DND-41 (cell line): ENCODE measurements at places on chromosomes 6 and 20.

DNA sequence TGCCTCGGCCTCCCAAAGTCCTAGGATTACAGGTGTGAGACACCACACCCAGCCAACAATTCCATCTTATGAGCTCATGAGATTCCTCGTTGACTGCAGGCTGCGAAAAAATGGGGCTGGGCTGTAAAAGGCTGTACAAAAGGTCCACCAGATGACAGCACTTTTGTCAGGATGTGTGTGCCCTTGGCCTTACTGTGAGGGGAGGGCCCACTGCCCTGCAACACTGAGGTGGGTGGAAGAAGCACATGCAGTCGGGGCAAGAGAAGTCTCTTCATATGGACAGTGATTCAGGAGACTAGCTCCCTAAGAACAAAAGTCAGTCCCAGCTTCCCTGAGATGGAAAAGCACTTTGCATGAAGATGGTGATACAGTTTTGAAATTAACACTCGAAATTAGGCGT, 50.5 kb downstream of the KCTD20 start:
- H3K27me3 ChIP-seq = no peaks in the 10 kb centered on the region
- H3K27ac ChIP-seq = no peak overlapping the region
- H3K36me3 ChIP-seq = peaks cover 62% of the 10 kb centered on the region
- no peak overlapping the region for H3K4me3 ChIP-seq
- DNase-seq = no peak
- no peaks in the 10 kb centered on the region for H3K4me1 ChIP-seq

GRCh38 chr6:35081426-35081851, 59.7 kb downstream of the TCP11 start:
- H3K27me3 ChIP-seq = no peaks in the 10 kb centered on the region
- no peak overlapping the region for H3K4me3 ChIP-seq
- H3K4me1 ChIP-seq = no peaks in the 10 kb centered on the region
- DNase-seq = no peak

GRCh38 chr20:14830899-14831298, 493.5 kb upstream of the FLRT3 start:
- H3K4me3 ChIP-seq = no peak overlapping the region
- H3K4me1 ChIP-seq = no peaks in the 10 kb centered on the region
- no peak overlapping the region for H3K27ac ChIP-seq
- H3K27me3 ChIP-seq = no peaks in the 10 kb centered on the region
- DNase-seq = no peak

- H3K4me3 ChIP-seq = no peak overlapping the region
- peaks cover 27% of the 10 kb centered on the region for H3K27me3 ChIP-seq
- no peak overlapping the region for H3K27ac ChIP-seq
- H3K4me1 ChIP-seq = no peaks in the 10 kb centered on the region
- no peaks in the 10 kb centered on the region for H3K36me3 ChIP-seq
Measured at GRCh38 chr6:150382171-150382570, 13.4 kb downstream of the IYD start.

- H3K4me1 ChIP-seq = peaks cover 4% of the 10 kb centered on the region
- H3K27me3 ChIP-seq = no peaks in the 10 kb centered on the region
- no peak overlapping the region for H3K27ac ChIP-seq
- no peak overlapping the region for H3K4me3 ChIP-seq
Measured at GRCh38 chr6:131523988-131524673, 48.9 kb upstream of the ARG1 start.

GRCh38 chr6:44494011-44494501, 106.5 kb downstream of the CDC5L start:
- no peak overlapping the region for H3K27ac ChIP-seq
- no peaks in the 10 kb centered on the region for H3K4me1 ChIP-seq
- H3K4me3 ChIP-seq = no peak overlapping the region
- DNase-seq = no peak

GRCh38 chr6:140398076-140398475, 1023.6 kb upstream of the CITED2 start:
- no peak overlapping the region for H3K4me3 ChIP-seq
- H3K27ac ChIP-seq = no peak overlapping the region
- no peaks in the 10 kb centered on the region for H3K4me1 ChIP-seq

GRCh38 chr6:56685102-56685733, 42.5 kb upstream of the DST start:
- no peak overlapping the region for H3K27ac ChIP-seq
- H3K27me3 ChIP-seq = no peaks in the 10 kb centered on the region
- no peaks in the 10 kb centered on the region for H3K36me3 ChIP-seq

DNA sequence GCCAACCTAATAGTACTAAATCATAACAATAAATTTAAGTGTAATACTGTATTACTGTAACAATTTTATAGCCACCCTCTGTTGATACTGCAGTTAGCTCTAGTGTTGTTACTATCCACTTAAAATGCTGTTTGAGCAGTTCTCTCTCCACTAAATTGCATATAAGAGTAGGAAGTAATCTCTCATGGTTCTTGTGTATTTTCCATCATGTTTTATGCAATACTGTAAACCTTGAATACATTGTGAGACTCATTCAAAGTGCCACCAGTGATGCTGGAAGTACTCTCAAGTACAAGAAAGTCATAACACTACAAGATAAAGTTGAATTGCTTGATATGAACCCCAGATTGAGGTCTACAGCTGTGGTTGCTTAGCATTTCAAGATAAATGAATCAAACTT, 65.5 kb downstream of the WASF1 start:
- H3K36me3 ChIP-seq = peaks cover 3% of the 10 kb centered on the region; the same call in 1 of the 2 replicates
- no peak overlapping the region for H3K4me3 ChIP-seq
- H3K4me1 ChIP-seq = no peaks in the 10 kb centered on the region
- no peaks in the 10 kb centered on the region for H3K27me3 ChIP-seq
- no peak overlapping the region for H3K27ac ChIP-seq
- DNase-seq = no peak

GRCh38 chr20:58146746-58147140, 81.7 kb downstream of the ANKRD60 start:
- no peak for DNase-seq
- no peaks in the 10 kb centered on the region for H3K36me3 ChIP-seq

DNA sequence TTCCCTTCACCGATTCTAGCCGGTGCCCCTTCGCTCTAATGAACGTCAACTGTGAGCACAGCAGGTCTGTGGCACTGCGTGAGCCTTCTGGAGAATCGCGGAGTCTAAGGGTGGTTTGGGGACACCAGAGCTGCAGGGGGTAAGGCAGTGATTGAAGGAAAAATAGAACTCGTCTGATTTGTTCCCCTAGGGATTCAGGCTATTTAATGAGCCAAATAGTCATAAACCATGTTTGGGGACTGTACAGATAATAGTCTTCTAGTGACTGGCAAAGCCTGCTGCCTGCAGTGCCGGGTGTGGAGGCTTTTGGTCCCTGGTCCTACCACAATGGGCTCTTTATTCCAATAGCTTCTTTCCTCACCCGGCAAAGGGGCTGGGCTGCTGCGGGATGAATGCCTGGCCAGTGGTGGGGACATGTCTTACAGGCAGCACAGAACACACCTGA, 11.1 kb upstream of the NTSR1 start:
- no peaks in the 10 kb centered on the region for H3K4me1 ChIP-seq
- H3K36me3 ChIP-seq = no peaks in the 10 kb centered on the region
- no peak overlapping the region for H3K4me3 ChIP-seq

- no peaks in the 10 kb centered on the region for H3K27me3 ChIP-seq
- DNase-seq = no peak
- H3K36me3 ChIP-seq = no peaks in the 10 kb centered on the region
- H3K27ac ChIP-seq = no peak overlapping the region
- no peaks in the 10 kb centered on the region for H3K4me1 ChIP-seq
Measured at GRCh38 chr20:31418307-31418706, 12.3 kb upstream of the DEFB121 start.

DNA sequence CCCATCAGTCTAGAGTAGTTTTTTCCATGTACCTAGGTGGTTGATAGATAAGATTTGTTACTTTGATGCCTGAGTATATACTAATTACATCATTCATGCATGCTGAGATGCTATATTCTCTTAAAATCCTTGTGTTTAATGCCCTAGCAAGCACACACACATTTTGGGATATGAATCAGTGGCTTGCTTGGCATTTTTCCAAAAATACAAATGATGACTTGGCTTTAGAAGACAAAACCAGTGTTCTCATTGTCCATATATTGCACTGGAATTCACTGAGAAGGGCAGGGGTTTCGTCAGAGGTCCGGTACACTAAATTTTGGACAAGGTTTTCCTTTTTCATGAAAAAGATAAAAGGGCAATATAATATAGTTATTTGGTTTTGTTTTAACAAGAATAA, 24.9 kb downstream of the GTPBP2 start:
- H3K27me3 ChIP-seq = no peaks in the 10 kb centered on the region
- H3K27ac ChIP-seq = no peak overlapping the region
- no peak for DNase-seq

- no peaks in the 10 kb centered on the region for H3K27me3 ChIP-seq
- H3K36me3 ChIP-seq = no peaks in the 10 kb centered on the region
- no peaks in the 10 kb centered on the region for H3K4me1 ChIP-seq
- DNase-seq = no peak
- no peak overlapping the region for H3K27ac ChIP-seq
- no peak overlapping the region for H3K4me3 ChIP-seq
Measured at GRCh38 chr6:46653439-46654195, 842 bp downstream of the SLC25A27 start.

DNA sequence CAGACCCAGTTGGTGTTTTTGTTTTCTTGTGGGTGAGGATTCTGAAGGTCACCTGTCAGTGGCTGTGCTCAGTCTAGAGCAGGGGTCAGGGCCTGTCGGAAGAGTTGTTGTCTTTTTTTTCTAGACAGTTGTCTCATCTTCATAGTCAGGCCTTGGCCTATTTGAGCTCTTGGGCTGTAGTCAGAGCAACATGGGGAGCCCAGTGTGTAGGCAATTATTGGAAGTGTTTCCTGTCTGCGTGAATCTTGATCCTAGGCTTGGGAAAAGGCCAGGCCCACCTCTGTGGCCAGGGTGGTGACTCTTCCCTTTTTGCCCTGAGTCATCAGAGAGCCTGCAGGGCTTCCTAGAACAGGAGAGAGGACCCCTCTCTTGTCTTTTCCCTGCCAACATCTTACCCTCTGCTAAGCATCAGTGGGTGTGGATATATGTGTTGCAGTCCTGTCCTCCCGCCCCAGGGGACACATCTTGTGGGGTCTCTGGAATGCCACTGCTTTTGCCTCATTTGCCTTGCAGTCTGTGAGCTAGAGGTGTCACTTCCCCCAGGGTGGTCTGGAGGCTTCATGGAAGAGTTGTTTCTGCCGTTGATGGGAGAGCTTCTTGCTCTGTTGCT, 11.4 kb downstream of the TJAP1 start:
- no peak overlapping the region; the same call in 1 of the 2 replicates for H3K27ac ChIP-seq
- DNase-seq = no peak
- H3K4me3 ChIP-seq = no peak overlapping the region
- no peaks in the 10 kb centered on the region for H3K27me3 ChIP-seq
- H3K4me1 ChIP-seq = no peaks in the 10 kb centered on the region

DNA sequence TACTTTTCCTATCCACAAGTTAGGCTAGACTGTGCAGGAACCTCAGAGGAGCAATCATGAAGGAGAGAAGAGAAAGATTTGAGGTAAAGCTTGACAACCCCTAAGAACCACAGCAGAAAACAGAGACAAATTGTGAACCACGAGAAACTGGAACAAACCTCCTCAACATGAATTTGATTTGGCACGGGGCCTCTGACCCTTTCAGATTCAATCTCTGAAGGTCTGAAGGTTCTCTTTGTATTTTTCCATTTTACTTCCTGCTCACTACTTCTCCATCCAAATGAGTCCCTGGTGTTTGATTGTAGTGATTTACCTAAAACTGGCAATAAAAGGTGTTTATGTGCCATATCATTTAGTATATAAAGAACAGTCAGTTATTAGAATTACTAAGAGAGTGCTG, 126.1 kb upstream of the STXBP5 start:
- H3K36me3 ChIP-seq = no peaks in the 10 kb centered on the region
- no peak for DNase-seq
- peaks cover 2% of the 10 kb centered on the region for H3K27me3 ChIP-seq
- no peak overlapping the region for H3K27ac ChIP-seq
- H3K4me1 ChIP-seq = no peaks in the 10 kb centered on the region
- H3K4me3 ChIP-seq = no peak overlapping the region

DNA sequence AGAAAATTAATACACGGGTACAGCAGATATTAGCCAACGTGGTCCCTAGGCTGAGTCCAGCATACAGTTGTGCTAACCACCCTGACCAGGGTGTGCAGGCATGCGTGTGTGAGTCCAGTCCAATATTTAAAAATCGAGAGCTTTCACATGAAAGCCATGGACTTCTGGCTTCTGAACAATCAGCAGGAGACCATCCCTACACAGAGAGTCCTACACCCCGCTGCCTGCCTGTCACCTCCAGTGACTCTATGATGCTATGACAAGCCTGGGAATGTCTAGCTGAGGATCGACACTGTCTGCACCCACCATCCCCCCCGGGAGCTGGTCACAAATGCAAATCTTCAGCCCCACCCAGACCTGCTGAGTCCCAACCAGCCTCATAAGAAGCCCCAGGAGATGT, 7.9 kb downstream of the ACSS1 start:
- DNase-seq = no peak
- H3K4me1 ChIP-seq = peaks cover 16% of the 10 kb centered on the region
- H3K36me3 ChIP-seq = peaks cover 62% of the 10 kb centered on the region
- H3K27me3 ChIP-seq = no peaks in the 10 kb centered on the region
- H3K27ac ChIP-seq = no peak overlapping the region

DNA sequence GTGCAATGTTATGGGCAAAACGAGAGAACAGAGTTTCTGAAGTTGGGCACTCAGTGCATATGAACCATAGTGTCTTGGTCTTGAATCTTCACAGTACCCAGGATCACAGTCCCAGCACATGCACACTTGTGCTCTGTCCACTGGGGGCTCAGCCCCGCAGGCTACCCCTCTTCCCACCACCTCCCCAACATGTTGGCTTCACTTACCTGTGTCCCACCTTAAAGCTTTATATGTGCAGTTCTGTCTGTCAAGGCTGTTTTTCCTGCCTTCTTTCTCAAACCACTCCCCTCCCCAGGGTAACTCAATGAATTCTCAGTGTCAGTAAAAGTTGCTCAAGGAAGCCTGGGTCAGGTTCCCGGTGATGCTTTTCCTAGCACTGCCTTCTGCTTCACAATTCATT, 129.9 kb downstream of the DOK5 start:
- DNase-seq = no peak
- H3K27ac ChIP-seq = no peak overlapping the region
- no peaks in the 10 kb centered on the region for H3K36me3 ChIP-seq
- no peaks in the 10 kb centered on the region for H3K4me1 ChIP-seq
- H3K4me3 ChIP-seq = no peak overlapping the region

DNA sequence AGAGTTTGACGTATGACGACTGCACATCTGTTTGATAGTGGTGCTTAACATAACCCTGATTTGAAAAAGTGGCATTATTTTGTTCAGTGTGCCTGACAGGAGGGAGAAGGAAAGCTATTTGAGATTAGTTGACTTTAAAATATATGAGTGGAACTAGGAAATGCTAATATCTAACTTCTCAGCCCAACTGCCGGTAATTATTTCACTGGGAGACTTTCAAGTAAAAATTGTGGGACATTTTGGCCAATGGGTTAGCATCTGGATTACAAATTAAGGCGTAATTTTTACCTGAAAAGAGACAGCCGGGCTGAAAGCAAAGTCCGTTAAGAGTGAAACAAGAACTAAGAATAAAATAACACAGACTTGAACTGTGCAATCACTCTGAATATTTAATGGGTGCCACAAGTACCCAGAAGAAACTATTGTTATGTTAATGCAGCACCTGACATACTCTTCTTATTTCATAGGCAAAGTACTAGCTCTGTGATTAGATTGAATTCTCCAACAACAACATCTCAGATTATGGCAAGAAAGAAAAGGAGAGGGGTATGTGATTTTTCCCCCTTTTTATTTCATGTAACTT, 2.0 kb downstream of the HEY2 start:
- no peak for DNase-seq
- H3K4me1 ChIP-seq = peaks cover 9% of the 10 kb centered on the region
- H3K27me3 ChIP-seq = peaks cover 26% of the 10 kb centered on the region
- H3K36me3 ChIP-seq = no peaks in the 10 kb centered on the region
